Caco-2 (cell line): ENCODE measurements at places on chromosomes 3 and 15. TPM values are rescaled to one million over a fixed set of nuclear protein-coding genes. Genes with fewer than 3 reads are reported as not detected.

DNA sequence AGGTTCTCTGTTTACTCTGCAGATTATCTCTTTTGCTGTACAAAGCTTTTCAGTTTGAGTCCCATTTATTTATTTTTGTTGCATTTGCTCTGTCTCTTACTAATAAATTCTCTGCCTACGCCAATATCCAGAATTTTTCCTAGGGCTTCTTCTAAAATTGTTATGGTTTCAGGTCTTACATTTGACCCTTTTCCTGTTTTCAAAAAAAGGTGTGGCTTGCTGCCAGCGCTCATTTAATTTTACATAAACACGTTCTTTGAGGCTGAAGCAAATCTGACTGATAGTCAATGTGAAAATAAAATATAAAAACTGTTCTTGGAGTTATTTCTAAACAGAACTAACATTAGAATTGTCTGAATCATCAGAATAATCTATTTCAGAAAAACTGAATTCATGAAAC, 32.1 kb downstream of the DCBLD2 start:
- no peak for DNase-seq
- peaks cover 5% of the 10 kb centered on the region; the same call in 1 of the 2 replicates for H3K4me1 ChIP-seq
- H3K36me3 ChIP-seq, result no peaks in the 10 kb centered on the region
- H3K4me3 ChIP-seq, result no peak overlapping the region
- no peak overlapping the region for H3K27ac ChIP-seq

DNA sequence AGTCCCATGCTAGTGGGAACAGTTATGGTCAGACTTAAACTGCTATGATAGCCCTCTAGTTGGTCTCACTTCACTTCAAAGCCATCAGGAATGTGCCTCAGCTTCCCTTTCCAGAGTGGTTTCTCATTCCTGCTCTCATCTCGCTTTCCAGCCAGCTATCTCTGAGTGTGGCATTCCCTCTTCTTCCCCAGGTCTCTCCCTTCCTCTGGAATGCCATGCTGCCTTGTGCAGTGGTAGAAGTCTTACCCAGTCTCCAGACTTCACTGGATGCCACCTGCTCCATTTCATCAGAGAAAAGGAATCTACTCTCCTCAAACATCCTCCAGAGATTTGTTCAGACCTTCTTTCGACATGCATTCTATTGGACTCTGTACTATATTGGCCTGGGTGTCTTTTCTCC, 83.0 kb downstream of the AGBL1 start:
- no peak overlapping the region for H3K4me3 ChIP-seq
- no peaks in the 10 kb centered on the region for H3K27me3 ChIP-seq
- H3K27ac ChIP-seq, result no peak overlapping the region
- peaks cover 21% of the 10 kb centered on the region for H3K4me1 ChIP-seq
- H3K36me3 ChIP-seq, result no peaks in the 10 kb centered on the region
- no peak for DNase-seq

The DZIP1L gene
- total RNA-seq, result 1.6 and 2.4 TPM in 2 replicates

The CGNL1 gene
- total RNA-seq, result 8.3 and 9.4 TPM in 2 replicates

DNA sequence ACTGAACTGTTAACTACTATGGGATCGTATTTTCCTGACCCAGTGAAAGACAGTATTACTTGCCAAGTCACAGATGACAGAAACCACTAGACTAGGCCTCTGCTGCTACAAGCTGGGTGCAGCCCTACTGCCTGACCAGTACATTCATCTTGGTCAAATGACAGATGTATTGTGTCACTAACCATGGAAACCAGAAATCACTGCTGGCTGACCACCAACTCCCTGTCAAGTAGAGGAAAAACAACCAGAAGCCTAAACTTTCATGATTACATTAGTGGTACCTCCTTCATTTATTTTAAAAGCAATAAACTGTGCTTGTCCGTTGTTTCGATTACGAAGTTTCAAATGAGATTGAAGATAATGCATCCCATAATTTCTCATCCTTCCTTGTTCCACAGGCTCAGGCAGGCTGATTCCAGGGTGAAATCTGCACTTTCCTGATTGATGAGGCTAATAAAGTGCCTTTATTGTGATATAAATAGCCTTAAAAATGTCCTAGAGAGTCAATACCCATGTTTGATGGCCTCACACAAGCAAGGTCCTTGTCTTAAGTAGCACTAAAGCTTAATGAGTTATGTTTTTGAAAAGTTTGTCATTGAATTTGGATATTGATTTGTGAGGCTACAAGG, 309.7 kb downstream of the LSAMP start:
- no peak for DNase-seq
- no peak overlapping the region for H3K27ac ChIP-seq
- H3K27me3 ChIP-seq, result no peaks in the 10 kb centered on the region
- H3K4me3 ChIP-seq, result no peak overlapping the region
- H3K36me3 ChIP-seq, result no peaks in the 10 kb centered on the region

The TMEM45A gene
- 4.3 and 5.6 TPM in 2 replicates for total RNA-seq

DNA sequence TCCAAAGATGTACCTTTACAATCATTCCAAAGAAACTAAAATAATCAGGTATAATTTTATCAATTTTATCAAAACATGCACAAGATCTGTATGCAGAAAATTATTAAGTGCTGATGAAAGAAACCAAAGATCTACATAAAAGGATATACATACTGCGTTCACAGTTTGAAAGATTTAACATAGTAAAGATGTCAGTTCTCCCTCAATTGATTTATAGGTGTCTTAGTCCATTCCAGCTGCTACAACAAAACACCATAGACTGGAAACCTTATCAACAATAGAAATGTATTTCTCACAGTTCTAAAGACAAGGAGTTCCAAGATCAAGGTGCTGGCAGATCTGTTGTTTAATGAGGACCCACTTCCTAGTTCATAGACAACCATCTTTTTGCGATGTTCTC, 189.0 kb upstream of the CCDC54 start:
- no peak overlapping the region for H3K4me3 ChIP-seq
- H3K36me3 ChIP-seq, result no peaks in the 10 kb centered on the region
- H3K27ac ChIP-seq, result no peak overlapping the region
- no peaks in the 10 kb centered on the region for H3K4me1 ChIP-seq
- no peak for DNase-seq

The USP8 gene
- total RNA-seq, result 46.7 and 56.2 TPM in 2 replicates

The ATP10A gene
- not detected in 2 replicates for total RNA-seq

The POLQ gene
- 15.4 and 17.2 TPM in 2 replicates for total RNA-seq

- no peaks in the 10 kb centered on the region for H3K27me3 ChIP-seq
Observed at GRCh38 chr3:188531210-188531609, 377.3 kb downstream of the LPP start.
